ENCODE measurements at places on chromosomes 12 and 14. TPM values are rescaled to one million over a fixed set of nuclear protein-coding genes. Genes with fewer than 3 reads are reported as not detected.

- DNase-seq: peak; percentile 84
- H3K27me3 ChIP-seq: peaks cover 60% of the 10 kb centered on the region
- H3K4me1 ChIP-seq: peaks cover 8% of the 10 kb centered on the region
- no peaks in the 10 kb centered on the region for H3K36me3 ChIP-seq
- H3K4me3 ChIP-seq: peak overlapping the region; percentile 83
- no peak overlapping the region for H3K27ac ChIP-seq
These were observed 11.1 kb upstream of the KRT1 start for GRCh38 chr12:52691076-52691840.

DNA sequence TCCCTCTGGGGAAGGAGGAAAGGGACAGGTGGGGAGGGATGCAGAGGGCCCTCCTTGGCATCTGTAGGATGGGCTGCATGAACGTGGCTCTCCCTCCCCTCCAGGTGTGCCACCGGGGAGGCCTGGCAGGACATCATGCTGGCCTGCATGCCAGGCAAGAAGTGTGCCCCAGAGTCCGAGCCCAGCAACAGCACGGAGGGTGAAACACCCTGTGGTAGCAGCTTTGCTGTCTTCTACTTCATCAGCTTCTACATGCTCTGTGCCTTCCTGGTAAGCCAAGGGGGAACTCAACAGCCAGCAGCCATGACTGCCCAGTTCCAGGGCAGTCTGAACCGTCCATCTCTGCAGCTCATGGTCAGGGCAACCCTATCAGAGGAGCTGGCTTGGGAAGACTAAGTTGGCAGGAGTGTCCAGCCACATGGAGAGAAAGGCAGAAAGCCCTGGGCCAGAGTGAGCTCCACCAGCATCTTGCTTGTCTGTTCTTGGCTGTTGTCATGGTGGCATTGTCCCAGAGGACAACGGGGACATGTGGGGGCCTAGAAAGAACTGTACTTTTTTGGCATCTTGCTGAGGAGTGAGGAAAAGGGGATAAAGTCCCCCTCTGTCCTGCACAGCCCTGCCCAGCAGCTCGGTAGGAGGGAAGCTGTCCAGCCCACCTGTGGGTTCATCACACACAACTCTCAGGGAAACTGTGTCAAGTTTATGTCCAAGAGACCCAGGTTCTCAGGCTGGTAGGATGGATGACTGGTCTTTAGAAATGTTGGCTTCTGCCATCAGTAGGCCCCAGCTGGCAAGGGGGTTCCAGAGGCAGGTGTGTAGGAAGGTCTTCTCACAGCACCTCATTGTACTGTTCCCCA lies 129.8 kb upstream of the FKBP4 start:
- DNase-seq: no peak
- H3K4me1 ChIP-seq: no peaks in the 10 kb centered on the region
- no peaks in the 10 kb centered on the region for H3K36me3 ChIP-seq
- H3K4me3 ChIP-seq: no peak overlapping the region
- no peak overlapping the region for H3K27ac ChIP-seq
- peaks cover 1% of the 10 kb centered on the region for H3K27me3 ChIP-seq

RPS6KL1 gene
- 9.6 TPM for total RNA-seq

C12orf56 gene
- not detected for total RNA-seq

DNA sequence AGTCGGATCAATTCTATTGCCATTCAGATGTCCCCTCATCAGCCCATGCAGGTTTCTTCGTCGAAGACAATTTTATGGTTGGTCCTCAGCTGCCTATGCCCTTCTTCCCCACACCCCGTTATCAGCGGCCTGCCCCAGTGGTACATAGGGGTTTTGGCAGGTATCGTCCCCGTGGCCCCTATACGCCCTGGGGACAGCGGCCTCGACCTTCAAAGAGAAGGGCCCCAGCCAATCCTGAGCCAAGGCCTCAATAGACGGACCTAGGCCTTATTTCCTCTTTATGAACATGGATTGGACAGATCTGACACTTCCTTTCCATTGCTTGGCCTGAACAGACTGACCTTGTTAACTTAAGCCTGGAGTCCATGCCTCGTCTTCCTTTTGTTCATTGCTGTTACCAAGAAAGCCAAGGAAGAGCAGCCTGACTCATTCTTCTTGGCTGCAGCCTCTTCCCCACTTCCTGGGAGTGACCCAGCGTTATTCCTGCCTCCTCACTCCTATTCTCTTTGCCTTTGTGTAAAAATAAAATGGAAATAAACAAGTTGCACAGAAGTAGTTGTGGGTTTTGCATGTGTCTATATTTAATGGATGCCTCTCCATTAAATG lies 156.5 kb upstream of the AMIGO2 start:
- peak overlapping the region; percentile 52 for H3K27ac ChIP-seq
- H3K36me3 ChIP-seq: peaks cover 67% of the 10 kb centered on the region
- no peaks in the 10 kb centered on the region for H3K27me3 ChIP-seq

DNA sequence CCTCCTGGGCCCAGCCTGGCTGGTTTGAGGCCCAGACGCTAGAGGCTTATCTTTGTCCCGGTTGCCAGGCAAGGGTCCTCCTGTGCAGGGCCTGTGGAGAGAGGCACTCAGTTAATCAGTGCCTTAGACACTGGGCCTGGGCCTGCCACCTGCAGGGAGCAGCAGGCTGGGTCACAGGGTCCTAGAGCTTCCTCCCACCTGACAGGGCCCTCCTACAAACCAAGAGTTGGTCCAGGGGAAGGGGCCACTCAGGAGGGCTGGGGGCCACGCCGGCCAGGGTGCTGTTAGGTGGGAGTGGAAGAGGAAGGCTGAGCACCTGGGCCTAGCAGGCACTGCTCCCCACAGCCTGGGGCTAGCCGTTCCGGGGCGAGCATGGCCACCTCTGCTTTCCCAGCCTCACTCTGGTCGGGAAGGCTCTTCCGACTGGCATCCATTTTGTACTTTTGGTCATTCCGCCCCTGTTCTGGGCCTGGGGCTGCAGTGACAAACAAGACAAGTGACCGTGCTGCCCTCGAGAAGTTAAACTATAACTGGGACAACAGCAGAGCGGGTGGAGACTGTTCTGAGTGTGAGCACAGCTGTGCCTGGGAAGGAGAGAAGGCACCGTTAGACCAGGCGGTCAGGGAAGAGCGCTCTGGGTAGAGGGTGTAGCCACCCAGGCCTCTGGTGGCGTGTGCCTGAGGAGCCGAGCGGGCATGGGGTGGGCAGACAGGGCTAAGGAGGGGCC lies 27.2 kb downstream of the FBRSL1 start:
- no peak overlapping the region for H3K4me3 ChIP-seq
- peaks cover 22% of the 10 kb centered on the region for H3K36me3 ChIP-seq
- H3K27ac ChIP-seq: no peak overlapping the region
- no peaks in the 10 kb centered on the region for H3K4me1 ChIP-seq

DNA sequence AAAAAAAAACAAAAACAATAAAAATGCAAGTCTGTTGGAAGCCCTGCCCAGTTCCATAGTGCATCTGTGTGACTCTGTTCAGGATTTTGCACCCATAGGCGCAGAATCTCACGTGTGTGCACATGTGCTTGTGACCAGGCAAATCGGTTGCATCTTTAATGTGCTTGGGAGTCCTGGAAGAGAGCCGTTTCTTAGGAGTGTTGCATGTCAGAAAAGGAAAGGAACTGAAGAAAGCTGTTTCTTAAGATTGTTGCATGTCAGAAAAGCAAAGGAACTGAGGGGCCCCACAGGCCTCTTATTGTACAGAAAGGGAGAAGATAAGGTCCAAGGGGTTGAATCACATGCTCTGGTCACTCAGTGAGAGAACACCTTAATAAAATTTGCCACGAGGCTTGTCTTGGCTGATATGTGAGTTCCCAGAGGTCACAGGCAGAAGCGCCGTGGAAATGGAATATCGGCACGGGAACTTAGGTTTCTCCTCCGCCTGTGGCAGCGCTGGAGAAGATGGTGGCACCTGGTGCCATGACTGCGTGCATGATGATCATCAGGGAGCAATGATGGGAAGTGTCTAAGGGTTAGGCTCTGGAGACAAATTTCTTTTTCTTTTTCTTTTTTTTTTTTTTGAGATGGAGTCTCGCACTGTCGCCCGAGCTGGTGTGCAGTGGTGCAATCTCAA lies 90.0 kb downstream of the LRRC74A start:
- no peak overlapping the region for H3K4me3 ChIP-seq
- DNase-seq: no peak
- H3K4me1 ChIP-seq: peaks cover 38% of the 10 kb centered on the region

KRT6C gene
- not detected for total RNA-seq

TEX52 gene
- total RNA-seq: 0.17 TPM

DNA sequence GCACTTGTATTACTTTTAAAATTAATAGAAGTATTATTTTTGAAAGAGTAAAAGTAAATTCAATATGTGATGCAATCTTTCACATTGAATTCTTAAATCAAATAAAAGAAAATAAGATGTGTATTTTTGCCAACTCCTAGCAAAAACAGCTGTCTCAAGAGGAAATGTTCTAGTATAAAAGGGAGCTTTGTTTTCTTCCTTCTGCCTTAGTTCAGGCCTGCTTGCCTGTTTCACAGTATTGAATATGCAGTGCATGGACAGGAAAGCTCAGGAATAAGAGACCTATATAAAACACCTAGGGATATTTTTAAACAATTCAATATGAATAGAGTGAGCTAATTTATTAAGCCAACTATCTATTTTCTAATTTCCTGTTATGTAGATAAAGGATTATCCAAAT lies 294.8 kb upstream of the G2E3 start:
- no peaks in the 10 kb centered on the region for H3K27me3 ChIP-seq
- no peak overlapping the region for H3K4me3 ChIP-seq
- H3K27ac ChIP-seq: no peak overlapping the region
- DNase-seq: no peak
- no peaks in the 10 kb centered on the region for H3K4me1 ChIP-seq
- no peaks in the 10 kb centered on the region for H3K36me3 ChIP-seq

DNAH10 gene
- total RNA-seq: 0.14 TPM

PROX2 gene
- not detected for total RNA-seq

- peaks cover 19% of the 10 kb centered on the region for H3K4me1 ChIP-seq
- no peaks in the 10 kb centered on the region for H3K36me3 ChIP-seq
- no peak for DNase-seq
- no peaks in the 10 kb centered on the region for H3K27me3 ChIP-seq
These were observed 196.0 kb downstream of the BCAT1 start for GRCh38 chr12:24752763-24753462.

A2M gene
- not detected for total RNA-seq

DNA sequence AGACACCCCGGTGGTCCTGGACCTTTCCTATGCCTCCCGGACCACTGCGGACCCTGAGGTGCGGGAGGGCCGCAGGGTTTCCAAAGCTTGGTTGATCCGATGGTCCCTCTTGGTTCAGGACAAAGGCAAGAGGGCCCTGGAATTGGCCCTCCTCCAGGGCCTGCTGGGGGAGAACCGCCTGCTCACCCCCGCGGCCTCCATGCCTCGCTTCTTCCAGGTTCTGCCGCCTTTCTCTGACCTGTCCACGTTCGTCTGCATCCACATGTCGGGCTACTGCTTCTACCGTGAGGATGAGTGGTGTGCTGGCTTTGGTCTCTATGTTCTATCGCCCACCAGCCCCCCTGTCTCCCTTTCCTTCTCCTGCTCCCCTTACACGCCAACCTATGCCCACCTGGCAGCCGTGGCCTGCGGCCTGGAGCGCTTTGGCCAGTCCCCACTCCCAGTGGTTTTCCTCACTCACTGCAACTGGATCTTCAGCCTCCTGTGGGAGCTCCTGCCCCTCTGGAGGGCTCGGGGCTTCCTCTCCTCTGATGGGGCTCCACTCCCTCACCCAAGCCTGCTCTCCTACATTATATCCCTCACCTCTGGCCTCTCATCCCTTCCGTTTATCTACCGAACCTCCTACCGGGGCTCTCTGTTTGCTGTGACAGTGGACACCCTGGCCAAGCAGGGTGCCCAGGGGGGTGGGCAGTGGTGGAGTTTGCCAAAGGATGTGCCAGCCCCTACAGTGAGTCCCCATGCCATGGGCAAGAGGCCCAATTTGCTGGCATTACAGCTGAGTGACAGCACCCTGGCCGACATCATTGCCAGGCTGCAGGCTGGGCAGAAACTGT lies 13.8 kb downstream of the CBLN3 start:
- no peak for DNase-seq
- H3K27me3 ChIP-seq: peaks cover 5% of the 10 kb centered on the region
- no peaks in the 10 kb centered on the region for H3K36me3 ChIP-seq
- no peaks in the 10 kb centered on the region for H3K4me1 ChIP-seq
- no peak overlapping the region for H3K27ac ChIP-seq

DNA sequence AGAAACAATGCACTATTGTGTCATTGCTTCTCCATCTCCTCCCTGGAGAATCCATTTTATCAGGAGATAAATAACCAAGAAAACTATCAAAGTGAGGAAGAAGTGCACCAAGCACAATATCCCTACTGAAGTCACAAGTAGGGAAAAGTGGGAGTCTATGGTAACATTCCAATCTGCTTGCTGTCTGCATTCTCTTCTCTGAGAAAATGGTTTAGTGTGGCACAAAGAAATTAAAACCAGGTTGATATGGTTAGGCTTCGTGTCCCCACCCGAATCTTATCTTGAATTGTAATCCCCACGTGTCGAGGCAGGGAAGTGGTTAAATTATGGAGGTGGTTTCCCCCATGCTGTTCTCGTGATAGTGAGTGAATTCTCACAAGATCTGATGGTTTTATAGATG lies 209.7 kb downstream of the PRKD1 start:
- H3K4me1 ChIP-seq: no peaks in the 10 kb centered on the region
- no peaks in the 10 kb centered on the region for H3K27me3 ChIP-seq
- H3K36me3 ChIP-seq: no peaks in the 10 kb centered on the region
- H3K27ac ChIP-seq: no peak overlapping the region

- H3K27ac ChIP-seq: no peak overlapping the region
- peaks cover 11% of the 10 kb centered on the region for H3K4me1 ChIP-seq
- no peaks in the 10 kb centered on the region for H3K36me3 ChIP-seq
- no peak overlapping the region for H3K4me3 ChIP-seq
- no peaks in the 10 kb centered on the region for H3K27me3 ChIP-seq
- no peak for DNase-seq
These were observed 2.7 kb downstream of the TCTN1 start for GRCh38 chr12:110616471-110617115.

DNA sequence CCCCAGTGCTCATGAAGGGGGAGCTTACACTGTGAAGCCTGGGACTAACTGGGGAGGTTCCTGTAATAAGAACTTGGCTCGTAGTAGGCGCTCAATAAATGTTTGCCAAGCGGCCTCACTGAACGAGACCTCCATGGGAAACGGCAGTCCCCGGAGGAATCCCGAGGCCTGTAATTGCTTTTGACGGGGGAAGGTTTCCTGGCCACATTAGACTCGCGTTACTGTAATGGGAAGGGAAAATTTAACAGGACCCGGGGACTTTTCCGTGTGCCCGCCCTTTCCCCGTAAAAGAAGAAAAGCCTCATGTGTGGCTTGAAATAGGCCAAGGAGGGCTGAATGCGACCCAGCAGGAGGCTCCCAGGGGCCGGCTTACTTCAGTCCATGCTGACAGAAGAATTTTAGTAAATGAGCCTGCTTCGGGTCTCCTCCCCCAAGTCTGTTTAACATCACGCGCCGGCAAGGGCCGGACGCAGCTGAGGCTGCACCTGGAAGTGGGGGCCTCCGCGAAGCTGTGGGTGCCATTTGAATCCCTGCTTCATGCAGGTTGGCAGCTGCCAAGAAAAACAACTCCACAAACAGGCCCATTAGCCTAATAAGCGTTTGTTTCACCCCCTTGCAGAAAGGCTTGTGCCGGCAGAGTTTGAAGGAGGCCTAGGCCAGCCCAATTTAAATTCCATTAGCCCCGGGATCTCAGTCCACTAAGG lies 39.8 kb upstream of the PWP1 start:
- no peak overlapping the region for H3K27ac ChIP-seq
- peaks cover 2% of the 10 kb centered on the region for H3K4me1 ChIP-seq
- no peak overlapping the region for H3K4me3 ChIP-seq
- no peaks in the 10 kb centered on the region for H3K27me3 ChIP-seq
- H3K36me3 ChIP-seq: peaks cover 15% of the 10 kb centered on the region
